Hepatocyte (in vitro differentiated cells): ENCODE measurements at places on chromosomes 5 and 9.
A peak's percentile ranks its signal among the peaks of the same experiment; 100 is the strongest.

DNA sequence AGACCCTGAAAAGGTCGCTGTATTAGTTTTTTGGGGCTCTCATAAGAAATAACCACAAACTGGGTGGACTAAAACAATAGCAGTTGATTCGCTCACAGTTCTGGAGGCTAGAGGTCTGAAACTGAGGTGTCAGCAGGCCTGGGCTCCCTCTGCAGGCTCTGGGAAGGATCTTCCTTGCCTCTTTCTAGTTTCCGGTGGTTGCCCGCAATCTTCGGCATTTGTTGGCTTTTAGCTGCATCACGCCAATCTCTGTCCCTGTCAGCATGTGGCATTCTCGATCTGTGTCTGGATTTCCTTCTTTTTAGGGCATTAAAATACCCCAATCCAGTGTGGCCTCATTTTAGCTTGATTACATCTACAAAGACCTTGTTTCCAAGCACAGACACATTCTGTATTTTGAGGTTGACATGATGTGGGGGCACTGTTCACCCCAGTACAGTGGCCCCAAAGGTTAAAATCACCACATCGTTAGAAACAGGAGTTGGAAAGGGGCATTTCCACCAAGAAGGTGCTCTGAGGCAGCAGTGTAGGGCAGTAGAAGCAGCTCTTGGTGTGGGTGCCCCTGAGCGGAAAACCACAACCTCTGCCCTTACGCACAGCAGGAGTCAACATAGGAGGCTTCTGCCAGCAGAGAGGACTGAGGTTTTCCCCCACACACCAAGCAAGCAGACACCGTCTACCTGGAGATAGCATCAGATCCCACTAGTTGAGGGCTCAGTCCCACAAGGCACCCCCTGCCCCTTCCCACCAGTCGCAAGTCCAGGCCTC, 13.5 kb downstream of the ZNF79 start:
- DNase-seq, result no peak

DNA sequence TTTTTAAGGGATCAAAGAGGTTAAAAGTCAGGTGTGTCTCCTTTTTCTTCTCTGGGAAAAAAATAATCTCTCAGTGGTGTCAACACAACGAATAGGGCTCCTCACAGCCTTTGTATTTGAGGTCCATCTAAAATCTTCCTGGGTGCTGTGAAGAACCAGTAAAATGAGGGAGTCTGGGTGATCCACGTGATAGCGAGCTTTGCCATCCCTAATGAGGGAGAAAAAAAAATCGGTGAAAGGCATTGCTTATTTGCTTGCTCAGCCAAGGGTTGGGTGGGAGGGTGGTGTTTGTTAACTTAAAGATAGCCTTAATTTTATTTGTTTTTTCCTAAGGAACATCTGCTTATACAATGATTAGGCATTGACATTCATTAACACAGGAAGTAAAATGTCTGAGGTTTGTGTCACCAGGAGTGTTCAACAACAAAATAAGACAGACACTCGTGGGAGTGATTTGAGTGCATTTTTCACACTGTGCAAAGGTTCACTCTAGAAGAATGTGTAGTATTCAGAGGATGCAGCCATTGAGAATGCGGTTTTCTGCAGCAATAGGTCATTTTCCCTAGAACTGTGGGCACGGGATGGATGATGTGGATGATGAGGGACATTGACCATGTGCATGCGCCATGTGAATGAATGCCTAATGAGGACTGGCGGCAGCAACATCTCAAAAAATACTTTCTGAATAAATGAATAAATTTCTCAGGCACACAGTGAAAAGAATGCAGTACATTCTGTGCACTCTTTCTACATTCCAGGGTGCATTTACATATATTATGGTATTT, 369.5 kb downstream of the NTRK2 start:
- no peak for DNase-seq

DNA sequence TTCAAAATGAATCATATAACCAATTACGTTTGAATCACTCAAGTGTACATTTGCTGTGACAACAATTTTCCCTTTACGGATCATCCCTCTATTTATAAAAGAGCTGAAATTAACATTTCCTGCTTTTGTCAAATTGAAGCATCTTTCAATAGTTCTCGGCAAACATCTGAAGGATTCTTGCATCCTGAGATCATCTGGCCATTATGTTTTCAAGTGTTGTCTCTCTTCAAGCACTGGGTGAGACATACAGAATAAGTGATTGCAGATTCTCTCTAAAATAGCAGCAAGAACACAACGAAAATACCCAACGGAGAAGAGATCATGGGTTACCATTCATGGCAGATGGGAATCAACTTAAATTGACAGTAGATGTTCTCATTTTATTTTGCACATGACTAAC, 283.4 kb upstream of the GRAMD2B start:
- DNase-seq, result no peak

GRCh38 chr9:5799314-5799713, 33.6 kb downstream of the ERMP1 start:
- DNase-seq, result peak; percentile 67

DNA sequence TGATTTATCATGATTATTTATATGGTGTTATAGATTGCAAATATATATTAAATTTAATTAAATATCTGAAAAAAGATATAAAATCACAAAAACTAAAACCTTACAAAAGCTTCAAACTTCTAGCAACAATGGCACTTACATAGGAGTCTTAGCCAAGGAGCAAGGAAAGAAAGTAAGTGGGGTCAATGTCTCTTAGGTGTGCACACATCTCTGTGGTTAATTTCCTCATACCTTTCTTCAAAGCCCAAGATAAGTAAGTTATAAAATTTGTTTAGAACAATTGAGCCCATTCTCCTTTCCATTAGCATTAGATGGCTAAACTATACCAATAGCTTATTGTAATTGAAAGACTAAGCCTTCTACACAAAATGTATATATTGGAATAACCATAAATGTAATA, 161.6 kb upstream of the PDE4D start:
- DNase-seq, result no peak

GRCh38 chr5:158759283-158759682, 340.4 kb downstream of the EBF1 start:
- DNase-seq, result no peak

- no peak for DNase-seq
These were observed 13.0 kb downstream of the DNAJC18 start for GRCh38 chr5:139426203-139426885.
